ENCODE measurements at places on chromosomes 1 and 21.
A peak's percentile ranks its signal among the peaks of the same experiment; 100 is the strongest.

- DNase-seq: no peak
Observed at GRCh38 chr1:64090436-64090835, 113.0 kb upstream of the UBE2U start.

DNA sequence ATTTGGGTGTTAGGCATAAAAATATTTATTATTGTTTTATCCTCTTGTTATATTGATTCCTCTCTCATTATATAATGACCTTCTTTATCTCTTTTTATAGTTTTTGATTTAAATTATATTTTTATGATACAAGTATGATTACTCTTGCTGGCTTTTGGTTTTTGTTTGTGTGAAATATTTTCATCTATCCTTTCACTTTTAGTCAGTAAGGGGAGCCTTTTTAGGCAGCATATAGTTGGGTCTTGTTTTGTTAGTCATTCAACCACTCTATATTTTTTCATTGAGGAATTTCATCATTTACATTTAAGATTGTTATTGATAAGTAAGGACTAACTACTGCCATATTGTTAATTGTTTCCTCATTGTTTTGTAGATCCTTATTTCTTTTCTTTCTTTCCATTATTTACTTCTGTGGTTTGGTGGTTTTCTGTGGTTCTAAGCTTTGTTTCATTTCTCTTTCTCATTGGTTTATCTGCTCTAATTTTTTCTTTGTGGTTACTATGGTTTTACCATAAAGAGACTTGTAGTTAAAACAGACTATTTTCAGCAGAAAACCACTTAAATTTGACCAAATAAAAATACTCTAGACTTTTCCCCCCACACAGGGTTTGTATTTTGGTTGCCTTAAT is 593.1 kb downstream of the NUF2 start:
- no peak for DNase-seq

GRCh38 chr1:111474106-111474505 is 322 bp downstream of the C1orf162 start:
- DNase-seq: no peak

- no peak for DNase-seq
Observed at GRCh38 chr21:42527489-42528158, 14.0 kb downstream of the SLC37A1 start.

DNA sequence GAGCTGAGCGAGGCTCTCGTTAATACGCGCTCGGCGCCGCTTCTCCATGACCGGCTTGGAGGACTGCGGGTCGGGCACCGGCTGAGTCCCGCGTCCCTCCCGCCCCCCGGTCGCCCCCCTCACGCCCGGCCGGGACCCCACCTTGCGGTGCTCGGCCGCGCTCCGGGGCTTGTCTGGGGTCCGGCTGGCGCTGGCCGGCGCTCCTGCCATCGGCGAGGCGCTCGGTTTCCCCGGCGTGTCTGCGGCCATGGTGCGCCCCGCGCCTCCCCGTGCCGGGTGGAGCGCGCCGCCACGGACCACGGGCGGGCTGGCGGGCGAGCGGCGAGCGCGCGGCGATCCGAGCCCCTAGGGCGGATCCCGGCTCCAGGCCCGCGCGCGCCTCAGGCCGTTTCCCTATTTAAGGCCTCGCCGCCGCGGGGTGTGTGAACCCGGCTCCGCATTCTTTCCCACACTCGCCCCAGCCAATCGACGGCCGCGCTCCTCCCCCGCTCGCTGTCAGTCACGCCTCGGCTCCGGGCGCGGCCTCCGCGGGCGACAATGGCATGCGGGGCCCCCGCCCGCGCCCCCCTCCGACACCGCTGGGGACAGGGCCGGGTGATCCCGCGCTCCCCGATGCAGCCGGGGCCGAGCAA is at the start of gene HES4:
HES4 (minus strand) TSS at position 373 of the 632 bp plus-strand sequence; CDS start at position 249, 124 bp downstream.
- DNase-seq: peak; percentile 35

GRCh38 chr1:200909071-200909470 is 14.4 kb downstream of the INAVA start:
- DNase-seq: no peak

All from NCI-H2081 (cell line).